ENCODE measurements at places on chromosomes 2 and 18. TPM values are rescaled to one million over a fixed set of nuclear protein-coding genes. Genes with fewer than 3 reads are reported as not detected.

- DNase-seq, result no peak
Observed at GRCh38 chr18:77197073-77197472, 52.6 kb upstream of the GALR1 start.

GRCh38 chr2:210445116-210445707 lies 31.3 kb downstream of the LANCL1 start:
- no peak for DNase-seq

The MC4R gene
- not detected for polyA plus RNA-seq

The VRK2 gene
- polyA plus RNA-seq, result 11.2 TPM

GRCh38 chr2:106537047-106537446 lies 49.9 kb downstream of the CD8B2 start:
- no peak for DNase-seq

- DNase-seq, result no peak
Observed at GRCh38 chr18:2636126-2636631, 19.3 kb upstream of the SMCHD1 start.

GRCh38 chr2:82391386-82391785 lies 2067.7 kb downstream of the SUCLG1 start:
- DNase-seq, result no peak

The PTPRN gene
- polyA plus RNA-seq, result not detected

DNA sequence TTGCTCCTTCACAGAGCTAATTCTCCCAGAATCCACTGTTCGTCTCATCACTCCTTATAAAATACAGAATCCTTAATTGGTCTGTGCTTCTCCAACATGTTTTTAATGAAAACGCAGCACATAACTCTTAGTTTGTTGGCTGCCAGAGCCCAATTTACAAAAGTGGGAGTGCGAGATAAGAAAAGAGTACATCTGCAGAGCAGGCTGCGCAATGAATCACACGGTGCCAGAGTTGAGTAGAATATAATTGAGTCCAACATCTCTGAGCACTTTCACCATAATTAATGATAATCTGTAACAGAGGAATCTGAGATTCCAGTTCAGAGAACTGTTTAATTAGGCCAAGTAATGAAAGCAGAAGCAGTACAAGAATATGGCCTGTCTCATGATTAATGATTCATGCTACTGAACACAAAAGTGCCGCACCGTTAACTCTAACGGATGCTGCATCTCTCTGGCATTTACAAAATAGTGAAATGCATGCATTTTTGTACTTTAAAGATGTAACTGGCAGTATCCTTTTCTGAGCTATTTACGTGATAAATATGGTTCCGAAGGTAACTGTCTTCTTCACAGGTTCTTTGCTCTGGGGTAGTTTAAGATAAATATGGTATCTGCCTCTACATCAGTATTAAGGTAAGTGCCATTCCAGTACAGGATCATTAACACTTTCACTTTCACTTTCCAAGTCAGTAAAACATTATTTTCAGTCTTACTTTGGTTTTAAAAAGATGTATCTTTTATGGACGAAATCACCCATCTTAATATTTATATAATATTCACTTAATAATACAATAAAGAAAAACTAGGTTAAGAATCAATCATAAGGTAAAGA lies 785.6 kb downstream of the NR4A2 start:
- no peak for DNase-seq

GRCh38 chr2:211822686-211823335 lies 715.8 kb downstream of the ERBB4 start:
- no peak for DNase-seq

The CABYR gene
- 3.4 TPM for polyA plus RNA-seq

DNA sequence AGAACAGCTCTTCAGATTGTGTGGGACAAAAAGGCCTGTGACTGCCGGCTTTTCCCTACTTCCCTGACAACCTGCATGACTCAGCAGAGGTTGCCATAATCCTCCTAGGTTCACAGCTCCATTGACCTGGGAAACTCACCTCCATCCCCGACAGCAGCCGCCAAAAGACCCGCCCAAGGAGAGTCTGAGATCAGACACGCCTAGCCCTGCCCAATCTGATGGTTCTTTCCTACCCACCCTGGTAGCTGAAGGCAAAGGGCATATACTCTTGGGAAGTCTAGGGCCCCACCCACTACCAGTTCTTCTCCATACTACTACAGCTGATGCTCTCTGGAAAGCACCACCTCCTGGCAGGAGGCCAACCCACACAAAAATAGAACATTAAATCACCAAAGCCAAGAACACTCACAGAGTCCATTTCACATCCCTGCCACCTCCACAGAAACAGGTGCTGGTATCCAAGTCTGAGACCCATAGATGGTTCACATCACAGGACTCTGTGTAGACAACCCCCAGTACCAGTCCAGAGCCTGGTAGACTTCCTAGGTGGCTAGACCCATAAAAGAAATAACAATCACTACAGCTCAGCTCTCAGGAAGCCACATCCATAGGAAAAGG lies 140.6 kb downstream of the NETO1 start:
- no peak for DNase-seq

The RGPD4 gene
- not detected for polyA plus RNA-seq

The XIRP2 gene
- 0.28 TPM for polyA plus RNA-seq

DNA sequence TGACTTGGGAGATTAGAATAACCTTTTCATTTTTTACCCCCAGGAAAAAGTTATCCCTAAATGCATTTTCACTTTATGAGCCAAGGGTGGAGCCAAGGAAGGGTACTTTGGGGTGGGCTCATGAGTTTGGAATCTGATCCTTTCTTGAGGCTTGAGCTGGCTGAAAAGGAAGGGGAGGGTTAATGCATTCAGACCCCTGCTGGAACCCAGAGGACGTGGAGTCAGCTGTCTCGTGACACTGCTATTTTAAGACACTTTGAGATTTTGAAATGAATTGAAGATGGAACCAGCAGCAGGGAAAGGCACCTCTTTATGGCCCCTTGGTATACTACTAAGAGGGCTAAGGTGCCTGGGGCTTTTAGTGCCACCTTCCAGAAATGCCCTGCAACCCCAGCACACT lies 90.4 kb downstream of the MARCHF4 start:
- DNase-seq, result no peak

The GAL3ST2 gene
- polyA plus RNA-seq, result not detected

DNA sequence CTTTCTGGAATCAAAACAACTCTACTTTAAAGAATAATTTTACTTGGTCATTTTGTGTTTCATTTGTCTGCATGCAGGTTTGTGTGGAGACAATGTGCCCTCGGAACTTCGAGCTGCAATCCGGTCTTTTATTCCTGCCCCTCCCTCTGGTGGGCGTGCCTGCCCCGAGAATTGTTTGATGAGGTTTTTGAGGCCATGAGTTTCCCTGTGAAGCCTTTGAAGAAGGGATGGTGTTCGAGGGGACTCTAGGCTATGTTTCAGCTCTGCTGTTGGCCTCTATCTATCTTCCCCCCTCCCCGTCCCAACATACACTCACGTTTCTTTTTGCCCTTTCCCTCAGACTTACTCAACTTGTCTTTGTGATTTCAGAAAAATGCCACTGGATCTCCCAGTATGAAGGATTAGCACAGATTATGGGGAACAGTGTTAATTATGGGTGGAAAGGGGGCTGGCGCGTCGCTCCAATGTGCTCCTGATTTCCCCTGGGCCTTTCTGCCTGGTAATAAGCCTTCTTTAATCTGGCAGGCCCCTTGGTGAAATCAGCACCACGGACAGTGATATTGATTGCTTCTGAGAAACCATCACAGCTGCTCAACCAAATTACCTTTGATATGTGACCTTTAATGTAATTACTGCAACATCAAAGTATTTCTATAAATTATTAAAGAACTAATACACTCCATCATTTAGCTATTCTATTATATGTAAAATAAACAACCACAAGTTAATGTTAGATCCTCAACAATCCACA lies 82.2 kb downstream of the CELF4 start:
- no peak for DNase-seq

GRCh38 chr2:71613403-71613952 lies 160.1 kb downstream of the DYSF start:
- no peak for DNase-seq

GRCh38 chr2:203730076-203730729 lies 23.8 kb downstream of the CD28 start:
- DNase-seq, result no peak

The ASIC4 gene
- 0.26 TPM for polyA plus RNA-seq

DNA sequence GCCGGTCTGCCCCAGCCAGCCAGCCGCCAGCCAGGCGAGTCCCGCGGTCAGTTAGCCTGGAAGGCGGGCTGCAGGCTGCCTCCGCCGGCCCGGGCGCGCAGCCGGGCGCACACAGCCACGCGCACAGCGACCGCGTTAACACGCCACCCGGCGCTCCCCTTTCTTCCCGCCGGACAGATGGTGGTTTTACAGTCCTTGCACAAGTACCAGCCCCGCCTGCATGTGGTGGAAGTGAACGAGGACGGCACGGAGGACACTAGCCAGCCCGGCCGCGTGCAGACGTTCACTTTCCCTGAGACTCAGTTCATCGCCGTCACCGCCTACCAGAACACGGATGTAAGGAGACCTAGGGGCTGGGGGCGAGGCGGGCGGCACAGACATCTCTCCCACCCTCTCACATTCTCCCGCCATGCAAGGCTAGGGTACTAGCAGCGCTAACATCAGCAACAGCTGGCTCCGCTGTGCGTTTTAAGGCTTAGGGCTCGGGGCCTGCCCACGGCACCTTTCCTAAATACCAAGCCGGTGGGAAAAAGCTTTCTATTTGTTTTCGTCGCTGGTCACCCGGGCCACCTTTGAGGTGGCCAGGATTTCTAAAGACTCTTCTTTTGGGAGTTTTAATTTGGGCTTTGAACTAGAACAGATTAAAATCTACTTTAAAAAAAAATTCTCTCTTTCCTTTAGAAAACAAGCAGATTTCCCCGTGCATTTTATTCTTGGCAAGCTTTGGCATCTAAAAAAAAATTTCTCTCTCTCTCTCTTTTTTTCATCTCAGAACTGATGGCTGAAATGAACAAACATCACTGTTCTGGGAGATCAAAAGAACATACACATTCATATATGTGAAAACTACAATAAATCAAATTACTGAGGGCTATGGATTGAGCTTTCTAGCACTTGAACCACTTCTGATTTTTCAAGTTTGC lies 2.9 kb downstream of the TBR1 start:
- no peak for DNase-seq

GRCh38 chr2:101374821-101375561 lies 12.3 kb downstream of the CREG2 start:
- no peak for DNase-seq

The ABCG5 gene
- polyA plus RNA-seq, result not detected

DNA sequence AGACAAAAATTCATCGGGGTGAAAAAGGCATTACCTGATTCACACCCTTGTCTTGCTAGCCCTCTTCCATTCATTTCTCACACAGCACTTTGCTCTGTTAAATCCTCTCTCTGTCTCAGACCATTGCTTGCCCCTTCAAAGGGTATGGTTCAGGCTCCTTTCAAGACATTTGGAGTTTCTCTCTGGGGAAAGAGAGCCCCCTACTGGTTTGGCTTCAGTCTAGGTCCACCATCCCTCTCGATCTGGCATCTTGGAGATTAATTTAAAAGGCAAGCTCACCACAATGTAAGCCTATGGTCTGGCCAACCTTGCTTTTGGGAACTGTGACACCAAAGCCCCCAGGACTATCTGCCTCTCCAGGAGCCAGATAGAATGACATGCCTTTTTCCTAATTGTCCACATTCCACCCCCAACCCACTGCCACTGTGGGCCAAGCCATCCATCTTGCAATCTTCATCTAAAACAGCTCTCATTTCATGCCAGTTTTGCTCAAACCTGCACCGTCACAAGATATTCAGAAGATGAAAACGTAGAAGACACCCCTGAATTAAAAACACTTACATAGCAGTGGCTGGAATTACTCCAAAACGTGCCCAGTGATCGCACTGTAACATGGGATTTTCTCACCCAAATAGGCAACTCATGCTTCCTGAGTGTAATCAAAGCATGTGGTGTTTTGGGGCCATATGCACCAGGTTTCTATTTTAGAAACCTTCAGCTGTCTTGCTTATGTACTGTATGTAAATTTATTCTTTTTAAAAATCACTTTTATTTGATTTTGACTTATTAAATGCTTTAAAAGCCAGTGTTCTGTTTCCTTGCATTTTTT lies 93.9 kb downstream of the FARSB start:
- DNase-seq, result no peak

DNA sequence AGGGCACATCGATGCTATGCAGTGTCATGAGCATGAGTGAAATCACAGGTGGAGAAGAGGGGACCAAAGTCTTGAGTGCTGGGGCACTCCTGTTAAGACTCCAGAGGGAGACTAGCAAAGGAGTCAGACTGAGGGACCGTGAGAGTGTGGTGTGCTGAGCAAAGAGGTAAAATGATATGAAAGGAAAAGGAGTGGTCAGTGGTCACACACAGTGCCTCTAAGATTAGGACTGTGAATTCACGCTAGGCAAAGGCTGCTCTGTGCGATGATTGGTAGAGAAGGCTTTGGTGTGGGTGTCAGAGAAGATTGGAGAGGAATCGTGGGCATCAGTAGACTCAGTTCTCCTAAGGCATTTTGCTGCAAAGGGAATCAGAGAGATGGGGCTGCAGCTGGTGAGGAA lies 12.8 kb downstream of the SOCS6 start:
- no peak for DNase-seq

The IL36RN gene
- not detected for polyA plus RNA-seq

- no peak for DNase-seq
Observed at GRCh38 chr2:197216361-197216979, 94.1 kb downstream of the ANKRD44 start.

GRCh38 chr2:137947728-137948336 lies 16.4 kb upstream of the HNMT start:
- peak; percentile 90 for DNase-seq

DNA sequence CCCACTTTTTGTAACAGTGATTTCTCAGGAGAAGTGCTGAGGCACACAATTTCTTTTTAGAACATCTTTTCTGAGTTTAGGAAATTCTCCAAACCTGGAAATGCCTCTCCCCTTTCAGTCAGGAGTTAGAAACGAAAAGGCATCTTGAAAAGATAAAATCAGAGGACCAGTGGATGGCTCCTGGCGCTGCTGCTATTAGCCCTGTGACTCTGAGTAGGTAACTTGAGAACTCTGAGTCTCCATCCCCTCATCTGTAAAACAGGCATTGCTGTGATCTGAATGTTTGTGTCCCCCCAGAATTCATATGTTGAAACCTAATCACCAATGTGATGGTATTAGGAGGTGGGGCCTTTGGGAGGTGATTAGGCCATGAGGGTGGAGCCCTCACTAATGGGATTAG lies 50.2 kb downstream of the EHD3 start:
- DNase-seq, result no peak

The SLC11A1 gene
- polyA plus RNA-seq, result 1.9 TPM

The MPP4 gene
- not detected for polyA plus RNA-seq
